CD8-positive, alpha-beta memory T cell (primary cell): ENCODE measurements at places on chromosomes 1 and 21. TPM values are rescaled to one million over a fixed set of nuclear protein-coding genes. Genes with fewer than 3 reads are reported as not detected.

Gene OR10J5
- total RNA-seq: not detected

Gene C1QC
- 1.4 TPM for total RNA-seq

Gene ABCA4
- not detected for total RNA-seq

Gene ADAMTSL4
- total RNA-seq: 0.22 TPM

Gene VWA1
- 0.31 TPM for total RNA-seq

Gene KCNQ4
- 0.16 TPM for total RNA-seq

Gene PROX1
- total RNA-seq: not detected

Gene CLCA4
- total RNA-seq: not detected

Gene OR10J1
- not detected for total RNA-seq

Gene EDARADD
- 23.3 TPM for total RNA-seq

Gene LCE1C
- not detected for total RNA-seq

Gene PIK3C2B
- total RNA-seq: 19.6 TPM

Gene NBPF19
- total RNA-seq: 16.6 TPM

GRCh38 chr21:43752758-43753438 is 23.2 kb downstream of the CSTB start:
- DNase-seq: no peak

- no peak for DNase-seq
Measured at GRCh38 chr1:203813581-203814341, 18.3 kb downstream of the ZBED6 start.

DNA sequence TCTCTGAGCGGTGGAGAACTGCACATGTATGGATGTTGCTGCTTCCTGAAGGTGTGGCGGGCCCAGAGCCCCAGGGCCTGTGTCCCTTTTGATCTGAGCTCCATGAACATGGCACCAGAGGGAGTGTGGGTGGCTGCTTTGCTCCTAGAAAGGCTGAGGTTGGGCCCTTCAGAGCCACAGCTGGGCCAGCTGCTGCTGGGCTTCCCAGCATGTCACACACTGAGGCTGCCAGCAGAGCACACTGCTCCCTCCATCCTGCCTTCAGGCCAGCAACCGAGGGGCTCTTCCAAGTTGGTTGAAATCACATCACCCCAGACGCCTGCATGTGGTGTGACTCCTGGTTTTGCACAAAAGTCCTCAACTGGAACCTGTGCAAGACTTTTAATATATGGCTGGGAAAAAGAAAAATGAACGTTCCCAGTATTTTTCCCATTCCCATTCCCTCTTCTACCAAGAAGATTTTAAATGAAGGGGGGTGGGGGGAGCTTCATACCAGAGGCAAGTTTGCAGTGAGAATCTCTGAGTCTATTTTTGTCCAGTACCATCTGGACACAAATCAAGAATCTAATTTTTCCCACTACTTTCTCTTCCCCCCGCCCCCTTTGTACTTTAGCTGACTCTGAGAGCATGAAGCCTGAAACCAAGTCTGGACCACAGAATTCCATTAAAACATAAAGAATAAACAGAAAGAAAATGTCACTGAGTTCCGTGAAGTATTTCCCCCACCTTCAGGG is 26.2 kb upstream of the NGF start:
- DNase-seq: no peak

- DNase-seq: no peak
Measured at GRCh38 chr21:46401186-46401910, 57.3 kb upstream of the DIP2A start.

GRCh38 chr1:200075938-200076546 is 48.5 kb downstream of the NR5A2 start:
- no peak for DNase-seq

GRCh38 chr1:29708796-29709703 is 472.7 kb downstream of the PTPRU start:
- no peak for DNase-seq

DNA sequence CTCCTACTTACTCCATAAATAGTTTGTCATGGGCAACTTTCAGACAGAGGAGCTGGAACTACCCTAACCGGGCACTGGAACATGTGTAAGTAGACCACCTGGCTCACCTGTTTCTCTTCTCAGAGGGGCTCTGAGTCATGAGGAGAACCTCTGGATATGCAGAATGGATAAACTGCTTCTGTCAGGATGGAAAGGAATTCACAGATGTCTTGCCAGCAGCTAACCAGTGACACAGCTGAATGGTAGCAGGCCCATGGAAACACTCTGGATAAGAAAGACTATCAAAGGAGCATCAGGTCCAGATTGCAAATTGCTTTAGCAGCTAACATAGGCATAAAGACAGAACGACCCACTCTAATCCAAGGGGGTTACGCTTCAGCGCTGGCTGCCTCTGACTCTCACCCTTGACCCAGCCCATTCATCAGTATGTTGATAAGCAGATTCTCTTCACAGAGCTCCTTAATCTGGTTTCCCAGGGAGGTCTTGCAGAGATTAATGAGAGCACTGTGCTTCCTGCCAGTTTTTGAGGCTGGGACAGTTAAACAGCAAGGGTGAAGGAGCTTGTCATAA is 54.2 kb downstream of the HIVEP3 start:
- no peak for DNase-seq

DNA sequence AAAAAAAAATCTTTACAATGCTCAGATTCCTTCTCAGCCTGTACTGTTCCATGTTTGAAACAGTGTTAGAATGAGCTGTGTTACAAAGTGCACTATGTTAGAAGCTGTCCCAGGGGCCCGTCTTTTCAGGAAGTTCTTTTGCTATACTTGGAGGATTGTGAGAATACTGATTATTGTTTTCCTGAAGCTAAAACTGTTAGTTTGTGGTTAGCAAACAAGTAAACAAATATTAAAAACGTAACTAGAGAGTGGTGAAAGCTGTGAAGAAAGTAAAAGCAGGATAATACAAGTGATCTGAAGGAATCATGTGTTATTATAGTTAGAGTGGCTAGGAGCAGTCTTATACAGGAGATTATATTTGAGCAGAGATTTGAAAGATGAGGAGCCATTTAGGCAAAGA is 35.6 kb downstream of the CAMSAP2 start:
- no peak for DNase-seq

DNA sequence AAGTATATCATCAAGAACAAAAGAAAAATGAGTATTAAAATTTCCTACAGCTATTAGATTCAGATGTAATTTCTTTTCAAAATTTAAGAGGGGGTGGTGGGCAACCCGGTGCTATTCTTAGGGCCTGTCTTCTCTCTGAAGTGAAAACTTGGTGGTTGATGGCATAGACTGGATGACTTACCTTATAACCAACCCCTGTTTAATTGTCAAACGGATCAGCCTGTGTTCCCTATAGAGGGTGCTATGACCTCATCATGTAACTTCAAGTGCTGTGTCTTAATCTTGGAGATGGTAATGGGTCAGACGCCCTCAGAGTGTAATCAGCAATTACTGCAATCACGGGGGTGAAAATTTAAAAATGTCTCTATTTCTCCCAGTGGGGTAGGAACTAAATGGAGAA is 176.2 kb downstream of the PCP4 start:
- no peak for DNase-seq

DNA sequence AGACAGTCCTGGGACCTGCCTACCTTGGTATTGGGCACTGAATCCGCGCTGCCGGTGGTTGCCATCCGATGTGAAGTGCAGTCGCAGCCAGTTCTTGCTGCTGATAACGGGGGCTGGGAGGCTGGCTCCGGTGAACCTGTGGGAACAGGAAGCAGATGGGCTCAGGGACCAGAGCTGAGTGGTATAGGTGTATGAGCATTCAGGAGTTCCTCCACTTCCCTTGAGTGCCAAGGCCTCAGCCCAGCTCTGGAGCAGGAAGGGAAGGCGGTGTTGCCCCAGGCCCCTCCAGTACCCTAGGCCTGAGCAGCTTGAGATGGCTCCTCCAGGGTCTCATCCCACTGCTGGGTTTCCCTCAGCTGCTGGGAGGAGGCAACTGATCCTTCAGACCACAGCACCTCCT is 17.0 kb upstream of the HMGB4 start:
- DNase-seq: no peak

DNA sequence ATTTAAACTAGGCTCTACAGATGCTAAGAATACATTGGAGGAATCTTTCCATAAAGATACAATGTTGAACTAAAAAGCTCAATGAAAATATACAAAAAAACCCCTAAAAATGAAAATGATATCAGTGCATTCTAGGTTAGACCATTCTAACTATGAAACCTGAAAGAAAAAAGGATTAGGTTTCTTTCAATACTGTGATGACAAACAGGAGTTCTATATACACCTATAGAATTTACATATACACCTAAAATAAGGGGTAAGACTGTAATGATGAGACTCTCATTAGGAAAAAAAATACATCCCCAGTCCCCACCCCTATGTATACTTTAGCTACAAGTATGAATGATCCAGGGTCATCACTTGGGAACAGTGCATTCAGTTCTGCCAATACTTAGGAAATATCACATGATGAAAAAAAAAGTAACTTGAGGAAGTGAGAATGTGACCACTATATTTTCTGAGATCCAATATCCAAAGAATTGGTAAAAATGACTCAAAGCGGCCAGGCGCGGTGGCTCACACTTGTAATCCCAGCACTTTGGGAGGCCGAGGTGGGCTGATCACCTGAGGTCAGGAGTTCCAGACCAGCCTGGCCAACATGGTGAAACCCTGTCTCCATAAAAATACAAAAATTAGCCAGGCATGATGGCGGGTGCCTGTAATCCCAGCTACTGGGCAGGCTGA is 26.3 kb downstream of the SELENOF start:
- DNase-seq: no peak

DNA sequence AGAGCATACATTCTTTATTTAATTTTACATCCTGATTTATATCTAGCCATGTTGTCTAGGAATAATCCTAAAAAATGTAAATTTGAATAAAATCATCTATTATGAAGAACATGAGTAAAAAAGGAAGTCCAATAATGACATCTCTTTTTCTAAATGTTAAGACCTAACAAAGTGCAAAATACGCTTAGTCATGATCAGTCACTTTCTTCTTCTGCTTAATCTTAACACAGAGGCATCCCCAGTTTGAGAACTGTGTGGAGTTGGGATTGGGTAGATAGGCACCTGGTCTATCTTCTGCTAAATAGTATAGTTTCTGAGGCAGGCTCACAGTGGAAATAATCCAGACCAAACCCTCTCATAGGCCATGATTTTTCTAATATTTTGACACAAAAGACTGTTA is 311.7 kb upstream of the LRRC7 start:
- DNase-seq: no peak

DNA sequence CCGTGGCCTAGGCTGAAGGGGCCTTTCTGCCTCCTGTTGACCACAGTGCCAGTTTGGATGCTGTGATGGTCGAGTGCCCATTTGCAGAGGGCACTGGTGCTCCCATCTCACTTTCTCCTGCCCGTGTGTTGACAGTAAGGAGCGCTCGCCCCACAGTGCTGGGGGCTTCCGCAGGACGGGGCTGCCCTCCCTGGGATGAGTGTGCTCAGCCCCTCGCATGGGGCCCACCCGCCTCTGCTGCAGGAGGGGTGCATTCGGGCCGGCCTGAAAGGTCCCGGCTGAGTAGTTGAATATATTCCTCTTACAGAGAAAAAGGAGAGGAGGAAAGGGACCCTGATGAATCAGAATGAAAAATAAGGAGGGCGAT is 37.3 kb downstream of the NTPCR start:
- no peak for DNase-seq

GRCh38 chr1:97074771-97075170 is 353.2 kb downstream of the PTBP2 start:
- no peak for DNase-seq

GRCh38 chr1:205172729-205173366 is 38.7 kb downstream of the DSTYK start:
- DNase-seq: no peak

- no peak for DNase-seq
Measured at GRCh38 chr21:21963911-21964310, 965.7 kb downstream of the NCAM2 start.

GRCh38 chr1:10755970-10756521 is 40.4 kb downstream of the CASZ1 start:
- peak; percentile 50 for DNase-seq

DNA sequence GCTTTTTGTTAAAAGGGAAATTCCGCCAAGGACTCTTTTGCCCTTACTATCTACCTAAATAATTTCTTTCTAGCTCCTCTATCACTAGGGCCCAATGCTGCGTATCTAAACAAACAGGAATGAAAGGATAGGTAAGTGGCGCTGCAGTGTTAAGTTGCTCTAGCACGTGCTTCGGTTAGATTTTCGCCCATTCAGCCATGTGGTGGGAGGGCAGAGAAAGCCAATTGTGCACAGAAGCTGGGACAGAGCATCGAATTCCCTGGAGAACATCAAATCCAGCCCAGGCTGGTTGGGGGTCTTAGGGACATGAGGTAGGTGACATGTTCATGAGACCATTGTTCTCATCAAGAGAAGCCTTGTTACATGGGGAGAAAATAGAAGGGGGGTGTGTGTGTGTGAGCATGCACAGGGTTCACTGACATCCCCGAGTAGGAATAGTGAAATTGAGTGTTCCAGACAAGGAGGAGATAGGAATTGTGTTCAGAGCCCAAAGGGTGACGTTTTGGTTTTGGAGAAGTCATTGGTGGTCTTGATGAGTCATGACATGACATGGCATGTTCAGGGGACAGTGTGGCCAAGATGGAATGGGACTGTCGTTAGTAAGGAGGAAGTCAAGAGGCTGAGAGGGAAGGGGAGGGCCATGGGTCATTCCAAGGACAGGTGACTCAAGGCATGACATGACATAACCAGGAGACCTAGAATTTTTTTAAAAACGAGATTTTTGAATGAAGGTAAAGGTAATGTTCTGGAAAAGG is 107.1 kb downstream of the TLR5 start:
- DNase-seq: no peak

- DNase-seq: no peak
Measured at GRCh38 chr1:81308191-81308590, 492.5 kb upstream of the ADGRL2 start.

GRCh38 chr1:67833602-67833940 is 304 bp upstream of the GNG12 start:
- DNase-seq: no peak

DNA sequence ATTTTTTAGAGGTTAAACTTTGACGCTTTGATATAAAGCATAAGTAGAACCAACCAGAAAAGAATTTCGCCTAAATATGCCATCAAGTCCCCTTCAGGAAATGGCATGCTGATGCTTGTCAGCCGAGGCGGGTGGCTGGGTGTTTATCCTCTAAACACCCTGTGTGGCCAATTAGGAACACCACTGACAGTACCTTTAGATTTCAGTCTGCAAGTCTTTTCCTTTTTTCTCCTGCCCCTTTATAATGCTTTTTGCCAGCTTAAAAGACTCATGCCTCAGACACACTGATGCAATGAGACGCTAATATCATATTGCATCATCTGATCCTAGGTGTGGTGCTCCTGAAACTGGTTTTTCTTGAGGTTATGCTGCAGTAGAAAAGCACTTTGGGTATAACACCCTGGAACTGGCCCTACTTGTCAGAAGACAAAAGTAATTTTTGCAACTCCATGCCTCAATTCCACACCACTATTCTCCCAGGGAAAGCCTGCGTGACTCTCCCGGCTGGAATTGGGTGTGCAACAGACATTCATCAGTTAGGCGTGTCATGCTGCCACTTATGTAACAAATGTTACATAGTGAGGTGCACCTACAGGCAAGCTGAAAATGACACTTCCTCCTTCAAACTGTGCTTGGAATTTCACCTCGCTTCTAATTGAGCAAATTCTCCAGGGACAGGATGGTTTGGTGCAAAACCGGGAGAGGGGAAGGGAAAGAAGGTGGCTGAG is 2.0 kb upstream of the RCC2 start:
- no peak for DNase-seq

- no peak for DNase-seq
Measured at GRCh38 chr1:205669341-205670149, 10.8 kb downstream of the SLC45A3 start.
